ENCODE measurements at places on chromosomes 5 and 9.

- DNase-seq: no peak
Measured at GRCh38 chr5:61604076-61605025, 272.3 kb downstream of the ZSWIM6 start.

DNA sequence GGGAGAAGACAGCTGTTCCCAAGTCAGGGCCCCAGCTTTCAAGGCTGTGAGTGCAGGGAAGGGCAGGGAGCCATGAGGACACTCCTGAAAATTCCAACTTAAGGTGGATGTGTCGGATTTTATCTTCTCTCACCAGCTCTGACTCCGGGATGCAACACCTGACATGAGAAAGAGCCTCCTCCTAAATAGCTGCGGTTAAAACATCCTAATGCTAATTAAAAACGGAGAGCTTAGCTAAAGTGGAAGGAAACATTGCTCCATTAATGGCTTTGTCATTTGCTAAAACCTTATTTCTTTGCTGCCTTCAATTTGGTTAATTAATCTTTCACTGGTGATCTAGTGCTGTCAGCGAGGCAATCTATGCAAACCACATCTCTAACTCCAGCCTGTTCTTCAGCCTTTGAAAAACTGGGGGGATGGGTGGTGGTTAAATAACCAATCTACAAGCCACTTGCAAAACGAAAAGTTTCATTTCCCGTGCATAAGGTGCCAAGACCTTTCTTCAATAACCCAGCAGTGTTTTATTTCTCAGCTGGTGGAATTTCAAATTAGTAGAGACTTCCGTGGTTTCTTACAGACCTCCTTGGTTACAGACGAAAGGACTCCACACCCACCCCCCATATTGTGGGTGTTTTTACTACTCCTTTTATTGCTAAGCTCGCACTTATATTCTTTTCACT, 379.6 kb downstream of the MLLT3 start:
- DNase-seq: no peak

- no peak for DNase-seq
Measured at GRCh38 chr9:133037775-133038515, 7.1 kb downstream of the GTF3C5 start.

- no peak for DNase-seq
Measured at GRCh38 chr5:151148583-151148982, 9.0 kb downstream of the ANXA6 start.

- DNase-seq: no peak
Measured at GRCh38 chr9:86515221-86515620, 161.0 kb upstream of the TUT7 start.

DNA sequence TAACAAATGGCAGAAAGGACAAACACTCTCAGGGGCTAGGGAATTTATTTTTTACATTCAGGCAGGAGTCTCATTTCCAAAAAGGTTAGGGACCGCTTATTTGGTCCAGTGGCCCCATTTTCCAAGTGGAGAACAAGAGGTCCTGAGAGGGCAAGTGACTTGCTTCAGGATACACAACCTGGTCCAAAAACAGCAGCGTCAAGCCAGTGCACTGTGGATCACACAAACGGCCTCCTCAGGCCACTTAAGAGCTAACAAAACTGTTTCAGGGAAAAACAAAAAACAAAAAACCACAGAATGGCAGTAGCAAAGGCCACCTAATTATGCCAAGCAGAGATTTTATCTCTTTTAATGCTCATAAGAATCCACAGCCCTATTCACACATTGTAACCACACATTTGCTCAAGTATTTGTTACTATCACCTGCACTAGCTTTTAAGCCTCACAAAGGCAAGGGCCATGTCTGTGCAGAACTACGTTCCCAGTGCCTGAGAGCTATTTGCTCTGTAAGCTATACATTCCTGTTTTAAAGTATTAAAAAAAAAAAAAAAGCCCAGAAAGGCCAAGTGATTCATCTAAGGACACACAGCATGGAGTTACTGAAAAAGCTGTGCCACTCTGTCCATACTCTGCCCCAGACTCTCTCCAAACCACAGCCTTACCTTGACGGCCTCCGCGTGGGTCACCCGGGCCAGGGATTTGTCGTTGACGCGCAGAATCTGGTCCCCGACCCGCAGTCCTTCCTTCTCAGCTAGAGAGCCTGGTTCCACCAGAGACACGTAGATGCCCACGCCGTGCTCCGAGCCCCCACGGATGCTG, 1.5 kb downstream of the WHRN start:
- DNase-seq: no peak

DNA sequence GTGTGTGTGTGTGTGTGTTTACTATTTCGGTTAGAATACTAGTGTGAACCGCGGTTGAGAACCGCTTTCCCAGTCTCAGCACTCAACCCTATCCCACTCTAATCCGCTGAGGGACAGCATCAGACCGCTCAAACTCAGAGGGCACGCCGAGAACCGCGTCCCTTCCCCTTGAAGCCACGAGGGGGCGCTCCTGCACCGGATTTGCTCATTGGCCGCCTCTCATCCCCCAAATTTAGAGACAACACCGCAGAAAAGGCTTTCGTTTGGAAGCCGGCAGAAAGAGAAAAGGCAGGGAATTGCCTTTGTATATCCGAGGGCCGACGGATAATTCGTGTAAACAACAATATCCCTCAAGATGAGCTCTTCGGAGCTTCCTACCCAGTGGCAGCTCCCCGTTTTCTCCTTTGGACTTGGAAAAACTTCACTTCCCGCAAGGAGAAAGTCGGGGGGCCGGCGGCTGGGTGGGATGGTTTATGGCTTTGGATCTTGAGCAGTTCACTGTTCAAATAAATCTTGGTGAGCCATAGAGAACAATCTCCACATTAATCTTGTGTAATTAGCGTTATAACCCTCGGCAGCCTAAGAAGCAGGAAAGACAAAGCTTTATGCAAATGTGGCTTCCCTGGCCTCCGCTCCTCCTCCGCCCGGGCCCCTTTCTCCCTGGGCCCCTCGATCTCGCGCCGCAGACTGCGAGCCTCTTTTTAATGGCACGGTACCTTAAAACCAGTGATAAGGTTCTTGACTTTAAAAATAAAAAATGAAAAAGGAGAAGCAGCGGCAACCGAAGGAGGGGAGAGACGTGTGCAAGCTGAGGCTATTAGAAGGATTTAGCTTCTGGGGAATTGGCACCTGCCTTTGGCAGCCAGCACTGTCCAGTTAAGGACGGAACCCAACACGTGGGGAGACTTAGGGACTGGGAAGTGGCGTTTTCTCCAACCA, 296.8 kb downstream of the PARP8 start:
- peak; percentile 29 for DNase-seq

- no peak for DNase-seq
Measured at GRCh38 chr9:93081931-93082330, 14.1 kb upstream of the CARD19 start.

GRCh38 chr9:88990729-88991065, 571 bp upstream of the S1PR3 start:
- DNase-seq: no peak

- no peak for DNase-seq
Measured at GRCh38 chr9:87263291-87263690, 234.4 kb upstream of the DAPK1 start.

DNA sequence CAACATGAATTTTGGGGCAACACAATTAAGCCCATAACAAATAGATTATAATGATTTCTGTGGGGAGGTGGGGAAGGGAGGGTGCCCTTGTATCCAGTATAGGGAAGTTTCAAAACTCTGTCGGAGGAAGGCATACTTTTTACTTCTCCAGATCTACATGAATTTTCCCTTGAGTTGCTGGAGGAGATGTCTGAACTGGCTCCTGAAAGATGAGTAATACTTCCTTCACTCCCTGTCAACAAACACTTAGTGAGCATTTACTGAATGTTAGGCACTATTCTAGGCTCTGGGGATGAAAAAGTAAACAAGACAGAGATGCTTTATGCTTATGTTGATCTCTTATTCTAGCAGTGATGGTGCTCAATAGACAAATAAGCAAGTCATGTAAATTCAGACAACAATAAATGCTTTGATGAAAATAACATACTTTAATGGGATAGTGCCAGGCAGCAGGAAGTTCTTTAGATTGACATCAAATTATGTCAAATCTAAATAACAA, 197.9 kb upstream of the ANKH start:
- no peak for DNase-seq

- no peak for DNase-seq
Measured at GRCh38 chr5:71839096-71839884, 120.2 kb downstream of the CARTPT start.

DNA sequence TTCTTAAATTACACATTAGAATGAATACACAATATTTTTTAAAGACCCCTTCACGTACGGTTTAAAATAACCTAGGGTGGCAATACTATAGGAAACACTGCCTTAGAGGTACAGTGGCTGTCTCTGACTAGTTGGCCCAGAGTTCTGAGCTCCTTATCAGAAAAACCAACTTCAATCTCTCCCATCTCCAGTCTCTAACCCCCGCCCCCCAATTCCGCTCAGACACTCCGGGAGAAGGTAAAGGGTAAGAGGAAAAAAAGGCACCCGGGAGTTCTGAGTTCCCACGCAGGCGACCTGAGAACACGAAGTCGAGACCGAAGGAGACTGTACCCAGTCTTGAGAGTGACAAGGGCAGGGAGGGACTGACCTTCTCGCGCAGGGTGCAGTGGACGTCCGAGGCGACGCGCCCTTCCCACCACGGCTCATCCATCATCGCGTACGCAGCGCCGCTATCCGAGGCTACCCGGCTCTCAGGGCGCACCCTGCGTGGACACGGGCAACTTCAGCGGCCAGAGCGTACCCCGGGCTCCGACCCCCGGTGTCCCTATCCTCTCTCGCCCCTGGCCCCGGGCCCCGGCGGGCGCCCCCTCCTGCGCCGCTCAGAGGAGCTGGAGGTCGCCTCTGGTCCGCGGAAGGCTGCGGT, 752 bp downstream of the CCNJL start:
- DNase-seq: no peak

GRCh38 chr5:14090290-14090689, 52.9 kb upstream of the TRIO start:
- no peak for DNase-seq

GRCh38 chr9:38073882-38074281, 4.9 kb upstream of the SHB start:
- no peak for DNase-seq

GRCh38 chr5:36389245-36389644, 87.5 kb upstream of the RANBP3L start:
- DNase-seq: no peak

- no peak for DNase-seq
Measured at GRCh38 chr5:9447691-9448090, 98.2 kb downstream of the SEMA5A start.

- no peak for DNase-seq
Measured at GRCh38 chr5:53110156-53110555, 599 bp upstream of the MOCS2 start.

DNA sequence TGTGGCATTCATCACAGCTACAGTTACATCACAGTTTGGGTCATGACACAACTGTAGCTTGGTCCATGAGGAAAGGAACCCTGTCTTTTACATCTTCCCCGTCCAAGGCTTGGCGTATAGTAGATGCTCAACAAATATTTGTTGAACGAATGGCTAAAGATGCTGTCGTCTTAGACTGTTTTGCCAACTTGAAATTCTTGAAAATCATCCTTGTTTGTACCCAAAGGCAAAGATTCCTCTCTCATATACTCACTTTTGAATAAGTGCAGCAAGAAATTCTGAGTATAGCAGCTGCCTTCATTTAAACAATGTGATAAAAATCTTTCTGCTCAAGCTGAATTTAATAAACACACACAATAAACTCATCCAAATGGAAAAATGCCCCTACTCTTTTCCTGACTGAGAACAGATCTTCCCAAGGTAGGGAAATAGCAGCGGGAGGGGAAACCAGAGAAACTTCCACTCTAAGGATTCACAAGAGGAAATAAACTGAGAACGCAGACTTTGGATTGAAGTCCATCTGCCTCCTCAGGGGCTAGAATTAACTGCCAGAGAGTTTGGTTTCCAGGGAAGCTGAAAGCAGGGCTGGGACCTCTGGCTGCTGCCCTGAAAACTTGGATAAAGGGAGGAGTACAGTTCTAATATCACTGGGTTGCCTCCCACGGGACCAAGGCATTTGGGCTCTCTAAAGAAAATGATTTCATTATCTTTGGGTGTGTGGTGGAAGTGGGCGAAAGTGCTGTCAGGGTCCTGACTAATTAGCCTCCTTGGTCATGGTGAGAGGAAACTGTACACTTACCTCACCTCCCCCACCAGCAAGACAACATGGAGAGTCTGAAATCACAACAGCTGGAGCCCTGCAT, 99.1 kb downstream of the DPYSL3 start:
- no peak for DNase-seq

GRCh38 chr9:34379334-34380033, 2.8 kb upstream of the MYORG start:
- peak; percentile 31 for DNase-seq

DNA sequence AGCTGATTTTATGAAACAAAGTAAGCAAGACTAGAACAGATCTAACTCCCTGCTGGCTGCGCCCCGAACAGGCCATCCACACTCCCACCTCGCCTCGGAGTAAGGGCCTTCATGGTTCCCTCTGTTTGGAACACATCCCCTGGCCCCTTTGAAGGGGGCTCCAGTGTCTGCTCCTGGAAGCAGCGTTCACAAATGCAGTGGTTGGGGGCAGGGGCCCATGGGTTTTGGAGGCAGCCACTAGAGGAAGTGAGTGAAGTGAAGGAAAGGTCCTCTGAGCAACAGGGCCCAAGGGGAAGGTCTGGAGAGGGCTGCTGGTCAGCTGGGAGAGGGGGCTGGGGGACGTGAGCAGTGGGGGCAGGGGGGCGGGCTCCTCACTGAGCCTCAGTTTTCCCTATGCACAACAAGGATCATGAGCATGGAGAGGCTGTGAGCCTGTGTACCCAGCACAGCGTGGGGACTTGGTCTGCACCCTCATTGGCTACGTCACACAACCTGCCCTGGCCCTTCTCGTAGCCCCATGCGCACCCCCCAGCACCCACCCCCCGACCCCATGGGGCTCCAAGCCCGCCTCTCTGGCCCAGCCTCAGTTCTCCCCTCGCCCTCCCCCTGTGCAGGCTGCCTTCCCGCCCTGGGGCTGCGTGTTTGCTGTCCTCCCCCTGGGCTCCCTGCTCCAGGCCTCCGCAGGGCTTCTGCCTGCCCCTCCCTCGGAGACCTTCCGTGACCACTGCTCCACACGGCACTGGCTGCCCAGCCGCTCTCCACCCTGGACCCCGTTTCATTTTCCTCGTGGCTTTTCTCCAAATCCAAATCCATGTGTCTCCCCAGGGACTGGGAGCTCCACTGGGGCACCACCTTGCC, 39.5 kb downstream of the RASGEF1C start:
- DNase-seq: no peak

- no peak for DNase-seq
Measured at GRCh38 chr9:95188459-95188858, 129.1 kb downstream of the FANCC start.

DNA sequence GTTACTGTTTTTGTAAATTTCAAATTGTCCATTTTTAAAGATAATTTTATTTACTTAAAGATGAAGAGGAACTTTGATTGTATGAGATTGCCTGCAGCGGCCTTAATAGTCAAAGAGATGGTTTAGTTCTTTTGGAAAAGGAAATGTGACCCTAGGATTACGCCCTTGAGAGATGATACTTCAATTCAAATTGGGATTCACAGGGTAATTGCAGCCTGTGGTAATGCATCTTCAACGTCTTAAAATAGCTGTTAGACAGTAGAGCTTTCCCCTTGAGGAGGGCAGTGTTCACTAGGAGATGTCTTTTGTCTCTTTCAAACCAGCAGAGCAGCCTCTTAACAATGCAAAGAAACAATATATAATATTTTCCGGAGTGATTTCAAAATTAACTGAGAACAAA, 127.1 kb downstream of the TAF11L14 start:
- no peak for DNase-seq

Data from RCC 7860 (cell line).